AG09319 (cell line): ENCODE measurements at places on chromosomes 16 and 17.
A peak's percentile ranks its signal among the peaks of the same experiment; 100 is the strongest.

DNA sequence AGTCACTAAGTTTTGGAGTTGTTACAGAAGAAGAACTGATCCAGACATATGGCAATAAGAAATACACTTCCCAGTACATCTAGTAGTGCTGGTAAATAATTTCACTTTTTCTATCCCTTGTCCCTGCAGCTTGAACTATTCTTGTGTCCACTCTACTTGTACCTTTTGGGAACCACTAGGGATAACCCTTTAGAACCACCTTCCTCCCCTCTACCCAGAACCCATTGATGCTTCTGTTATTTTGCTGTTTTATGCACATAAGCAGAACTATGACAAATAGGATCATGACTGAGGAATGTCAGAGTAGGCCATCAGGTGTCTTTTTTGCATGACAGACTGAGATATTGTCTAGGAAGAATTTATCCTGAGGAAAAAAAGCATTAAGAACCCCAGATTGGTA, 125.1 kb downstream of the BRIP1 start:
- no peak for DNase-seq

- DNase-seq: no peak
These were observed 17.5 kb downstream of the ABR start for GRCh38 chr17:1162116-1162855.

GRCh38 chr16:30896261-30896888, at the start of gene CTF1:
Gene CTF1, plus strand, starts transcription at chr16:30896614. Its CDS starts 30 bp downstream, at chr16:30896644.
- DNase-seq: peak; percentile 78

- DNase-seq: peak; percentile 2
These were observed 178.3 kb downstream of the MRTFB start for GRCh38 chr16:14249291-14250032.

GRCh38 chr16:79092846-79093245, 507.7 kb downstream of the MAF start:
- DNase-seq: no peak

GRCh38 chr17:66149562-66149961, 42.4 kb downstream of the CEP112 start:
- DNase-seq: no peak

DNA sequence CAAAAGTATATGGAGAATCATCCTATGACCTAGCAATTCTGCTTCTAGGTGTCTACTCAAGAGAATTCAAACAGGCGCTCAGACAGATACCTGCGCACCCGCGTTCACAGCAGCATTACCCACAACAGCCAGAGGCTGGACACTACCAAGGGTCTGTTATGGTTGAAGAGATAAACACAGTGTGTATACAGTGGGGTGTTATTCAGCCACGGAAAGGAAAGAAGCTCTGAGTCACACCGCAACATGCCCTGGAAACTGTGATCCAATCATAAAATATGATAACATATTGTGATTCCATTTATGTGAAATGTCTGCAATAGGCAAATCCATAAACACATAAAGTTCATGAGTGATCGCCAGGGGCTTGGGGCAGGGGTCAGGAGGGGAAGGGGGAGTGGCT, 18.0 kb upstream of the JPH3 start:
- no peak for DNase-seq

- DNase-seq: no peak
These were observed 83.2 kb downstream of the STH start for GRCh38 chr17:46082257-46082656.
